ENCODE measurements at places on chromosomes 16 and 17.

DNA sequence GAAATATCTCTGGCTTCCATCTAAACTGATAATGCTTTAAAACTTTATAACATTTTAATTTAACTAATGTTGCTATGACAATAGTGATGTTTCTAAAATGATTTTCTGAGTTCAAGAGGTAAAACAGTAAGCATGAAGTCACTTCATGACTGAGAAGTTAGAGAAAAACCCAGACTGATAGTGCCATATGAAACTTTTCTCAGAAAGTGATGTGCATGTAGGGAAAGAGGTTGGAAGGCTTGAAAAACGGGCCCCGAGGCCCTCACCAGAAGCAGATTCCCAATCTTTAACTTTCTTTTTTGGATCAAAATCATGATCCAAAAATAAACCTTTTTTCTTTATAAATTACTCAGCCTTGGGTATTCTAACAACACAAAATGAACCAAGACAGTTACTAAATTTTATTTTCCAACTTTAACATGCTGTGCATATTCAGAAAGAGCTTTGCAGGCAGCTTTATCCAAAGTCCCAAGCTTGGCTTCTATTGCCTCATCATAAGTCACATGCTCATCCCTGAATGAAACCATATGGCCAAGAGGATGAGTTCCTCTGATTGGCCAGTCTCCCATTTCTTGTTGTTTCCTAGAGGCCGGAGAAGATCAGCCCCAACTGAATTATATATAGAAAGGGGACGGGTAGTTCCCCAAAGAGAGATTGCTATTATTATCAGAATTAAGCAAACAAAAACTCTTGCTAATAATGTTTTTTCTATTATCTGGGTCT, 357.6 kb upstream of the SALL1 start:
- no peak for DNase-seq

GRCh38 chr16:79517156-79517555, 83.4 kb downstream of the MAF start:
- DNase-seq: no peak

GRCh38 chr17:73823684-73824083, 179.4 kb upstream of the SDK2 start:
- no peak for DNase-seq

- no peak for DNase-seq
Measured at GRCh38 chr17:67401598-67402504, 24.8 kb downstream of the PITPNC1 start.

DNA sequence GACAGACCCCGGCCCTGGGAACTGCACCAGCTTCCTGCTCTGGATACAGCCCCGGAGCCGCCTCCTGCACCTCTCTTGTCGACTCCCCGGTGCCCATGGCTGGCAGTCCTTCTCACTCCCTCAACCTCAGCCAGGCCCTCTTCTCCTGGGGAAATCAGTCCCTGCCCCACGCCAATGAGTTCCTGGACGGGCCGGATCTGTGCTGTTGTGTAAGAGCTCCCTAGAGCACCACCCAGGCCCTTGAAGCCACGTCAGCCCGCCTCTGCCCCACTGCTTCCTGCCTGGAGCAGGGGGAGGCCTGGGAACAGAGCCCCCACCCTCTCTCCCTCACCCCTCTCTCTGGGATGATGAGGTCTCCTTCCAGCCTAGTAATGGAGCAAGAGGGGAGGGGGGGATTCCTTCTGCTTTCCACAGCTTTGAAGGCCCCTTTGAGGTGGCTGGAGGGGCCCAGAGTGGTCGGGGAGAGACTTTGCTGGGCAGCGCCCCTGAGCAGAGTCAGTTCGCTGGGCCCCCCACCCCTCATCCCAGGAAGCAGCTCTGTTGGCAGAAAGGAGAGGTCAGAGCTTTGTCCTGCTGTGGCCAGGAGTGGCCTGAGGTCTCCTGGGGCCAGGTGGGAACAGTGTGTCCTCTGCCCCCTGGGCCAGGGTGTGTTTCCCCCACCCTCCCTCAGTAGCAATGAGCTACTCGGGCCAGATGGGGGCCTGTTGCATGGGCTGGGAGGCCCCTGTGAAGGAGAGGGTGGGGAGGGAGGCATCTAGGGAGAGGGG, 3.8 kb downstream of the PRR29 start:
- DNase-seq: no peak

GRCh38 chr16:29678691-29679267, at the start of gene QPRT:
QPRT (plus strand) TSS chr16:29679180; CDS start chr16:29679198, 18 bp downstream.
- DNase-seq: peak; percentile 57

DNA sequence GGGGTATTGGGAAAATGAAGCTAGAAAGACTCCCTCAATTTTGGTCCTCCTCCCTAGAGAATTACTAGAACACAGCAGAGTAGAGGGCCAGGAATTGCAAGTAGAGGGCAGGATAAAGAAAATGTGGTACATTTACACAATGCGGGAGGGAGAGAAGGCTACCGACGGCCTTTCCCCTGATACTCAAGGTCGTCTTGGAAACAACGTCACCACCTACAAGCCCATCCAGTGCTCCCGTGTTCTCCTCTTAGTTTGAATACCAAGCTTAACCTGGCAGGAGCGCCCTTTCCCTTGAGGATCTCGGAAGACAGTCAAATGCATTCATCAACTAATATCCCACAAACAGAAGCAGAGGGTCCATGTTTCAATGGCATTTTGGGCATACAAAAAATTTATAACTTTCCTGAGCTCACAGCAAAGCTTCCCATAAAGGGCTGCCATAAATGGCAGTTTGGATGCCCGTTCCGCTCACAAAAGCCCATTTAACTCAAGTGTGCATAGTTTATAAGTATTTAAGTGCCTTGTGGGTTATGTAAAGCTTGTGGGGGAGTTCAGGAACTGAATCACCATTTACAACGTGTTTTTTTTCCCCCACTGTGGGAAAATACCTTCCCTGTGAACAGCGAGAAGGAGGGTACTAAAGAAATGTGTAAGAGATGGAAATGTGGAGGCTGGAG, 414.6 kb downstream of the SLC39A11 start:
- DNase-seq: no peak

DNA sequence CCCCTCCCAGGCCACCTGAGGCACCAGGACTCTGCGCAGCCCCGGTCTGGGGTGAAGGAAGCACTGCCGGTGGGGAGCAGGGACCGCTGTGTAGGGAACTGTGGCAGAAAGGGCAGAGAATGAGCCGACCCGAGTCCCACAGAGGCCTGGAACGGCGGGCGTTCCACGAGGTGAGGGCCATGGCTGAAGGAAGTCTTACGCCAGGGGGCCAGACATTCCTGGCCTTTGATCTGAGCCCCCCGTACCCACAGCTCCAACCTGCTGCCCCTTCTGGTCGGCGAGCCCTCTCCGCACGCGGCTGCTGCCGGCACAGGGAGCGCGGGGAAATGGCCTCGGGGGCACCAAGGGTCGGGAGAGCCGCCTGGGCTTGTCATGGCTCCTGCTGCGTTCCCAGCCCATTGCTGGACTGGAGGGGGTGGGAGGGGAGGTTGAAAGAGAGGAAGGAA, 1.4 kb upstream of the WNT3 start:
- no peak for DNase-seq

DNA sequence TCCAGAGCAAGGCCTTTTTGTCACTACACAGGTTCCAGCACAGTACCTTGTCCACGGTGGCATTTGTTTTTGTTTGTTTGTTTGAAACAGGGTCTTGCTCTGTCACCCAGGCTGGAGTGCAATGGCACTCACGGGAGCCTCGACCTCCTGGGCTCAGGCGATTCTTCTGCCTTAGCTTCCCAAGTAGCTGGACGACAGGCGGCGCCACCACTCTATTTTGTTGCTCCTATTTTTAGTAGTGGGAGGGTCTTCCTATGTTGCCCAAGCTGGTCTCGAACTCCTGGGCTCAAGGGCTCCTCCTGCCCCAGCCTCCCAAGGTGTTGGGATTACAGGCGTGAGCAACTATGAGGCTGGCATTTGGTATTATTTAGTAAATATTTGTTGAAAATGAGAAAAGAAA, 10.3 kb downstream of the MRC2 start:
- no peak for DNase-seq

GRCh38 chr17:19718041-19718612, 1.7 kb upstream of the SLC47A2 start:
- DNase-seq: no peak

DNA sequence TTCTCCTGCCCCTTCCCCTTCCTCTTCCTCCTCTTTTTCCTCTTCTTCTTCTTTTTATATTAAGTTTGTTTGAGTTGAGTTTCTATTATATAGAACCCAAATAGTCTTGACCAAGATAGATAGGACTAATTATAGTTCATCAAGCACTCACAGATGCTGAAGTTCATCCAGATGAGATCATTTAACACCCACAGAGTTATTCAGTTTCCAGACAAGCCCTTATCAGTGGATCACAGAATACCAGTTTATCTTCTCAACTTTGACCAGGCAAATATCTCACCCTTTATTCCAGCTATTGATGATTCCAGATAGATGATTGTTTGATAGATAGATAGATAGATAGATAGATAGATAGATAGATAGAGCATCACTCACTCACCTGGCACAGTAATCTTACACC, 87.5 kb downstream of the AXIN2 start:
- DNase-seq: no peak

- DNase-seq: no peak
Measured at GRCh38 chr16:86572606-86573005, 5.7 kb upstream of the FOXL1 start.

- DNase-seq: no peak
Measured at GRCh38 chr16:83220066-83220465, 587.7 kb upstream of the HSBP1 start.

DNA sequence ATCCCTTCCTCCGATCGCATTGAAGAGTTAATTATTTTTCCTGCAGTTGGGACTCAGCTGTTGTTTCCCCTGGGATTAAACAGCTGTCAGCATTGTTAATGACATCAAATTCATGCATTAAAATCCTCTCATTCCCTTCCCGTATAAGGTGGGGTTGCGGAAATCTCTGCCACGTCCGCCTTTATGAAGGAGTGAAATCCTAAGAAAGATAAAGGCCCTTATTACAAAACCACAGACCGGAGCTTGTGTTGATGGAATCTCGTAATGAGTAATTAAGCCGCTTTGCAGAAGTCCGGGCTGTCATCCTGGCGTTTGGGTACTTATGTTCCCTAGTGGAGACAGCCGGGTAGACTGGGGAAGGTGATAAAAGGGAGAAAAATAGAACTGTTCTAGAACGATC, 627.6 kb downstream of the MAF start:
- DNase-seq: no peak

GRCh38 chr17:57783338-57783742, 38.2 kb upstream of the CCDC182 start:
- peak; percentile 44 for DNase-seq

- DNase-seq: no peak
Measured at GRCh38 chr17:5819921-5820685, 235.8 kb upstream of the NLRP1 start.

DNA sequence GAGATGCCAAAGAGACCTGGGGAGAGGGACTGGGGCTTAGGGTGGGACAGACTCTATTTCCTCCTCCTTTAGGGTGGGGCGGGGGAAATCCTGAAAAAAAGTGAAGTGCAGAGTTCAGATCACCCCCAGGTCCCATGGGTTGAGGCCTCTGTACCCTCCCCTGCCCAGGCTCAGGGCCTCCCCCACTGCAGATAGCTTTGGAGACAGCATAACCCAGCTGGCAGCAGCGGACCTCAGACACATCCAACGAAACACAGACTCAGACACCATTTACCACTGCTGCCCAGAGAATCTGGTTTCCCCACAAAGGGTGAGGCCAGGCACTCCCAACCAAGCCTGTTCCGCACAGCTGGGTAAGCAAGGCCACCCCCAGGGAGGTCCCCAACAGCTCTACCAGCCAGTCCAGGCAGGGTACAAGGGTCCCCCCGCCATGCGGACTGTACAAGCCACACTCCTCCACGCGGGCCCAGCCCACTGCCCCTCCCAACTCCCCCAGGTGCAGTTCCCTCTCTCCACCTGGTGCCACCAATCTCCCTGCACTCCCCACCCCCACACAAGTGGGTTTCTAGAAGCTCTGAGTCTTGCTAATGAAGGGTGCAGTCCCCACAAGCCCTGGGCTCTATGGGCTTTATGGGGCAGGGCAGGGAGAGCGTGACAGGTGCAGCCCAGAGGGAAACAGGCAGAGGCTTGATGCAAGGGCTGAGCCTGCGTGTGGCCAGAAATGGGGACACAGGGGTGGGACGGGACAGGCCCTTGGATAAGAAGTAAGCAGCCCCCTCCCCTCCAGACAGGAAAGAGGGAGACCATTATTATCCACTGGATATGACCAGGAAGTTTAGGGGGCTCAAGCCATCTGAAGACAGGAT, 8.9 kb downstream of the RHBDF2 start:
- no peak for DNase-seq

GRCh38 chr16:10103118-10103517, 79.1 kb downstream of the GRIN2A start:
- no peak for DNase-seq

- no peak for DNase-seq
Measured at GRCh38 chr17:37842401-37842800, 81.8 kb upstream of the TBC1D3K start.

DNA sequence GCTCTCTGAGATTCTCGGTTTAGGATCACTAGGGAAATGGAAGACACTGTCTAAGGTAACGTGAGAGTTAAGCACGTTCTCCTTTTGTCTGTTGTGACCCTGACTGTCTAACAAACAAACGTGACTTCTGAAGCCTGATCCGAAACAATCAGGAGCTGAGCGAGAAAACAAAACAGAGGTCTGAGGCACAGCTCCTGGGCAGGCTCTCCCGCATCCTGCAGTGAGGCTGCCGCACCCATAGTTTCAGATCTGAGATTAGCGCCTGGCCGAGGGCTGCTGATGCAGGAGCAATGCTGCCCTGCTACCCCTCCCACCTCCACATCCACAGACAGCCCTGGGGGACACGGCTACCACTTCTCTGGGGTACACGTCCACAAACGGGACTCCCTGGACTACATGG, 46.7 kb downstream of the RNF157 start:
- DNase-seq: no peak

- DNase-seq: no peak
Measured at GRCh38 chr17:78725448-78726021, 56.5 kb downstream of the CYTH1 start.

GRCh38 chr17:37088913-37089312, 140.2 kb downstream of the AATF start:
- no peak for DNase-seq

- no peak for DNase-seq
Measured at GRCh38 chr16:65547772-65548446, 426.0 kb upstream of the CDH11 start.

DNA sequence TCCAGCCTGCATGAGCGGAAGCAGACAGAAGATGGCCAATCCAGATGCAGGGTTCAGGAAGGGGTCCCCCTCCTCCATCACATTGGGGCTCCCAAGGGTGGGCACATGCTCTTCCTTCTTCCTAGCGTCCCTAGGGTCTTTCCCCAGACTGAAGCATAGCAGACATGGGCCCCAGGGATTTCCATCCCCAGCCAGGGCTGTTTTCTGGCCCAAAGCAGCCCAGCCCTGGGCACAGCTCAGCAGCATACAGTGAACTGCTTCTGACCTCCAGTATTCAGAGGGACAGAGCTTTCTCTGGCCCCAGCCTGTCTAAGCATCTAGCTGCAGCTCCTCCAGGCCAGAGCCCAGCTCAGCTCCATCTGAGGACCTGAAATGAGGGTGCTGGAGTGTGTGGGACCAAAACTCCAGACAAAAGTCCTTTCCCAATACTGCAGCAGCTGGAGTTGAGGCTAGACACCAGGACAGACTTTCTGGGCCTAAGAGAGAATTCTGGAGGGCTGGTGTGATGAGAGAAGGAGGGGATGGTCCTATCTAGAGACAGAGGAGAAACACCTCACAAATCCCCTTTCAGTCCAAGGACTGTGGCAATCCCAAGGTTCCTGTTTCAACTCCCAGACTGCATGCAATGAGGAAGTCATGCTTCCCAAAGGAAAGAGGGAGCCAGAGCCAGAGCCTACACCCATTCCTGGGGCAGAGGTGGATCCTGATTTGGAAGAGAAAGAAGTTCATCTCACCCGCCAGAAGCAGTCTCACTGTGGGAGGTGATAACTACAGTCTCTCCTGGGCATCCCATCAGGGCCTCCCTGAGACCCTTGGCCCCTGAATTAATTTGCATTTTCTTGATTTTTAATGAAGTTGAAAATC, 4.5 kb upstream of the FOXN1 start:
- no peak for DNase-seq

Measured in cerebellar cortex (tissue), 1 donor.